ENCODE measurements at places on chromosomes 7 and 10.

DNA sequence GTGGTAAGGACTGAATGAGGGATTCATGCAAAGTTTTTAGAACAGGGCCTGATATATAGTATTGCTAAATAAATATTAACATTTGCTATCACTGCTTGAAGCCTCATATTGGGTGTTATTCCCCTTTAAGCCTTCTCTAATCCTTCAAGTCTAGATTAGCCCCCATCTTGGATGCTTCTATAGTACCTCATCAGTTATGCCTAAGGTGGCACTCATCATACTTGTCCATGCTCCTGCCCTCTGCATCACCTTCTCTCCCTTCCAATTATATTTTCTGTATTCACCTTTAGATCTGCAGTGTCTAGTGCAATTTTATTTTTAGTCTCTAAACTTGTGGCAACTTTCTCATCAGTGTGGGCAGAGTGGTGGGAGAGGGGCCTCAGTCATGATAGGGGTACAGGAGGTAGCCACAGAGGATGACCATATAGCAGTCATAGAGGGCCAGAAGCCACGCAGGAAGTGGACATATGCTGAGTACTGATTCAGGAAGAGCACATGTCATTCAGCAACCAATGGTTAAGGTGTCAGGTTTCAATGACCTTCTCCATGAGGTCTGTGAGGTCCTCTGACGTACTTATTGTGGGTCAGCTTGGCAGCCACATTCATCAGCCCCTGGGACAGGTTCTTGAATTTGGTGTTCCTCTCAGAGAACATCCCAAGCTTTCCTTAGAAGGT lies 2.5 kb downstream of the ENTPD1 start:
- DNase-seq = no peak

GRCh38 chr10:123160311-123160980 lies 6.2 kb downstream of the BUB3 start:
- peak; percentile 64 for DNase-seq

GRCh38 chr7:4745971-4746919 lies 29.2 kb upstream of the AP5Z1 start:
- DNase-seq = peak; percentile 38

GRCh38 chr10:1594372-1595241 lies 142.7 kb downstream of the ADARB2 start:
- no peak for DNase-seq

DNA sequence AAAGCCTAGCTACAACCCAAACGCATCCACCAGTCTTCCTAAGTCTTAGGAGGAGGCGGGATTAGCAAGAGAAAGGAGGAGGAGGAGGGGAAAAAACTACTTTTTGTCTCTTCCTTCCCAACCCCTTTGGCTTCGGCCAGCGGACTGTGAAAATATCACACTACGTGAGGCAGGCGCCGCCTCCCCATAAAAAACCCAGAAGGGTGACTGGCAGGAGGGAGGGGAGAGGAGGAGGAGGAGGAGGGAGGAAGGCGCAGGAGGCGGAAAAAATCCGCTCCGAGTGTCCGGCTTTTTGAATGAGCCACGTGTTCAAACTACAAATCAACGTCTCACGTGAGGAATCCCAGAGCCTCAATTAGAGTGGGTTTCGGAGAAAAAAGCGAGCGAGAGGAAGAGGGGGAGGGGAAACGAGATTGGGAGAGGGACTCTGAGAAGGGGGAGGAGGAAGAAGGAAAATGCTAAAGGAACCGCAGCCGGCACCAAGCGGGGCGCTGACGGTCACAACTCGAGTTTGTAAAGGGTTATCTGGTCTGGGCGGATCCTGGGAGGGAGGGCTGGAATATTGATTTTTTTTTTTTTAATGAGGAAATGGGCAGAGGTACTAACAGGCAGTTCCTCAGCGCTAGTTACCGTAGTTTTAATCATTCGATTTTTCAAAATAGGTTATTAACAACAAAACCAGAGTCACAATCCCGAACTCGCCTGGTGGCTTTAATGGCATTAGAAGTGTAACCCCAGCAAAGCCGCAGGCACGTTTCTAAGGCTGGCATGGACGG lies at the start of gene IGF2BP3:
Gene IGF2BP3 (minus strand): TSS at position 162 of the 776 bp plus-strand sequence. CDS start 381 bp downstream, outside the sequence.
- no peak for DNase-seq

DNA sequence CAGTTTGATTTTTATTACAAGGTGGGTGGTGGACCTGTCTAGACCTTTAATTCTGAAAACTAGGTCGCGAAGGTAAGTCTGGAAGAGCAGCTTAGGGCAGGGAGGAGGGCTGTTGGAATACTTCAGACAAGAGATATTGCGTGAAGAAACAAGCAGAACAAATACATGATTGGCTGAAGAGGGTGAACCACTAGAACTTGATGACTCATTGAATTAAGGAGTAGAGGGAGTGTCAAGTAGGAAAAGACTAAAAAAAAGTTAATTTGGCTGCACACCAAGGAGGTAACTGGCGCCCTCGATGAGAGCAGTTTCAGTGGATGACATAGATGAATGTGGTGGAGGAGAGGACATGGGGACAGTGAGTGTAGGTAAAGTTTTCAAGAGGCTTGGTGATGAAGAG lies 41.3 kb downstream of the WNT2 start:
- DNase-seq = no peak

DNA sequence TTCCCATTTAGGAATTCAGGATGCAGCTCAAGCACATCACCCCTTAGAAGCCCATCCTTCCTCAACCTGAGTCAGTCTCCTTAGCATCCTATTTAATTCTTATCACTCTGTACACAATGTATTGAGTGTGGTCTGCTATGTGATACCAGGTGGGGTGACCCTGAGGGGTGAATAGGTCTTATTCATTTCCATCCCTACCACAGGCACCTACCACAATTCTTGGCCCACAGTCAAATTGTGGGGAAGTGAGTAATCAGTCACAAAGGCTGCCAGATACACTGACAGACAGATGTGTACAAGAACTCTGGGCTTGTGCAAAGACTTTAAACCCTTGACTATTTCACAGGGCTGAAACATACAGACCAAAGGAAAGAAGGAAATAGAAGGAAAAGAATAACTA lies 560.5 kb downstream of the PARD3 start:
- no peak for DNase-seq

DNA sequence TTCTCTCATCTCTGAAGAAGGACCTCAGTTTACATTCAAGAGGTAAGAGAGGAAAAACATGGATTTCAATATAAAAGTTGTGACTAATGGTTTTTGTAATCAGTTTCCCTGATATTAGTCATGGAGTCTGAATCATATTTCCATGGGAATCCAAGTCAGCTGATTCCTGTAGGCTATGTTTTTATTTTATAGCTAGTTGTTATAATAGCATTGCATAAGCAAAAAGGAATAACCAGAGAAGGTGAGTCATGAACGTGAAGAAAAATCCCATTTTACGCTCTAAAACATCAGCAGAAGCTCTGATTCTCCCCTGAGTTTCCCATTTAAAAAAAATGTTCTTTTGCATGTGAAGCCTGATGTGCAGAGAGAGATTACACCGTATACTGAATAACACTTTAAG lies 299.3 kb downstream of the SFMBT2 start:
- DNase-seq = no peak

- no peak for DNase-seq
Measured at GRCh38 chr7:46291601-46292150, 370.6 kb upstream of the IGFBP3 start.

- DNase-seq = no peak
Measured at GRCh38 chr10:99809931-99810615, 27.6 kb downstream of the ABCC2 start.

DNA sequence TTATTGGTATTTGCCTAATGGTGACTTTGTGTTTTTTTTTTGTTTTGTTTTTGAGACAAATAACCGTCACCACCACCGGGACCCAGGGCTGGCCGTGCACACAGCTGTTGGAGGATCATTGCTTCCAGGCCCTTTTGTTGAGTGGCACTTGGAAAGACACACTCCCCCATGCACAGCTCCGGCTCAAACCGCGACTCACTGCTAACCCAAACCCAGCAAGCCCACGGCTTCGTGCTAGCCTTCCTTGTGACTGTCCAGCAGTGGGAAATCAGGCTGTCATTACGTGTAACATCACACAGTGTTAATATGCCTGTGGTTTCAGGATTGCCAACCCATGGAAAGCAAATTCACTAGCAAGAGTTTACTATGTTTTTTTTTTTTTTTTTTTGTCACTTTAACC lies 17.4 kb downstream of the BNIP3 start:
- DNase-seq = no peak

DNA sequence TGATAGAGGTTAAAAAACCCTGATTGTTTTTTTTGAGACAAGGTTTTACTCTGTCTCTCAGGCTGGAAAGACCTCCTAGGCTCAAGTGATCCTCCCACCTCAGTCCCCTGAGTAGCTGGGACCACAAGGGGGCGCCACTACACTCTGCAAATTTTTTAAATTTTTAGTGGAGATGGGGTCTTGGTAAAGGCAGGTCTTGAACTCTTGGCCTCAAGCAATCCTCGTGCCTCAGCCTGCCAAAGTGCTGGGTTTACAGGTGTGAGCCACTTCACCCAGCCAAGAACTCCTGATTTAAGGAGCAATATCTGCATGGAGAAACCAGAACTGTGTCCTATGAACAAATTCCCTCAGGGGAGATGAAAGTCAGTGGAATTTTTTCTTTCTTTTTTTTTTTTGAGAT lies 7.3 kb upstream of the KLHDC10 start:
- DNase-seq = peak; percentile 72

DNA sequence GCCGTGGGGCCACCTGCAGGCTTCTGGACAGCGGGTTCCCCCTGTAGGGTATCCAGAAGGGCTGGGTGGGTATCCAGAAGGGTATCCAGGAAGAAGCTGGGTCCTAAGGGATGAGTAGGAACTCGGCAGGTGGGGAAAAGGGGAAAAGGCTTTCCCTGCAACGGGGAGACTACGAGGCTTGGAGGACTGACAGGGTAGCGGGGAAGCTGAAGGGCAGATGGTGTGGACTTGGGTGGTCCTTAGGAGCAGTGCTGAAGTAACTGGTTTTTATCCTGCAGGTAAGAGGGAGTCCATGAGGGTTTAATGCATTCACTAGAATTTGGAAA lies 525 bp downstream of the UBE2D4 start:
- DNase-seq = no peak

GRCh38 chr7:16984375-16984774 lies 102.6 kb upstream of the AGR3 start:
- no peak for DNase-seq

DNA sequence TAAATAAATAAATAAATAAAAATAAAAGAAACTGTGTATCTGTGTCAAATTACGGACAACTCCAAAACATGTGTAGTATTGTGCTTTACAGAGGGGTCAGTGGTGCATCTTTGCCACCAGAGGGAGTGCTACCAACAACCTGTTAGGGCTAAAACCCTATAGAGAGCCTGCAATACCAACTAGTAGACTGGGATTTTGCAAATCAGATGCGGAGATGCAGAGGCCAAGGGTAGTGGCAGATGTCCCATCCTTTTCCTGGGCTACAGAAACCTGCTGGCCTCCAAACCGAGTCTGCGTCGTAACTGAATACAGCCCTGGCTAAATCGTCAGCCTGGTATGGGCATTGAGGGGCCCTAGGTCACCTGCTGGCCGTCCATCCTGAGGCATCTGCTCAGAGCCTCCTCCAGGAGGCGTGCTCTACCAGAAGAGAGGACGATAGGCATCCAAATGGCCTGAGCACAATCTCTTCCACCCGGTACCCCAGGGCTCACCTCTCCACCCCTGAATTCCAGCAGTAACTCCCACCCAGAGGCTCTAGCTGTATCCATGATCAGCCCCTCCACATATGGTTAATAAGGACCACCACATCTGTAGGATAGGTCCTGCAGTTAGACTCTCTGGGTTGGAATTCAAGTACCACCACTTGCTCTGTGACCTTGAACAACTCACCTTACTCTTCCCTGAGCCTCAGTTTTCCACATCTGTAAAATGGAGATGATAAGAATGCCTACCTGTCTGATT lies 6.2 kb upstream of the RRP12 start:
- DNase-seq = peak; percentile 84

- no peak for DNase-seq
Measured at GRCh38 chr10:33071857-33072256, 113.8 kb upstream of the ITGB1 start.
